H1 (cell line): ENCODE measurements at places on chromosomes 13 and 19. TPM values are rescaled to one million over a fixed set of nuclear protein-coding genes. Genes with fewer than 3 reads are reported as not detected.

- peak; percentile 50 for DNase-seq
Observed at GRCh38 chr13:110254751-110255553, 52.0 kb downstream of the COL4A1 start.

DNA sequence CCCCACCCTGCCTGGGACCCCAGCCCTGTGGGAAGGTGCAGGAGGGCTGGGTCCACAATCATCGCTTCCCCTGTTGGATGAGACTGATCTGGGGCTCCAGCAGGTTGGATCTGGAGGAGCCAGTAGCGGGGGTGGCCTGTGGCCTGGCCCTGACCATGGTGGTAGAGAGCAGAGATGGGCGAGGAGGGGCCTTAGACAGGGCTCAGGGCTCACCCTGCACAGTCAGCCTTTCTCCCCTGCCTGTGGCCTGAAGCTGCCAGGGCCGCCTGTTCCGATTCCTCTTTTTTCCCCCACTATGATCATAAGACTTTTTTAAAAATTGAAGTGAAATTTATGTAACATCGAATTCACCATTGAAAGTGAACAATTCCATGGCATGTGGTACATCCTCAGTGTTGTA lies 18.2 kb downstream of the SIN3B start:
- DNase-seq = no peak

PCDH17 gene
- 0.60 and 0.67 TPM in 2 replicates for total RNA-seq

- DNase-seq = no peak
Observed at GRCh38 chr13:78816592-78816991, 157.6 kb upstream of the OBI1 start.

DLL3 gene
- total RNA-seq = 11.3 and 12.2 TPM in 2 replicates

DNA sequence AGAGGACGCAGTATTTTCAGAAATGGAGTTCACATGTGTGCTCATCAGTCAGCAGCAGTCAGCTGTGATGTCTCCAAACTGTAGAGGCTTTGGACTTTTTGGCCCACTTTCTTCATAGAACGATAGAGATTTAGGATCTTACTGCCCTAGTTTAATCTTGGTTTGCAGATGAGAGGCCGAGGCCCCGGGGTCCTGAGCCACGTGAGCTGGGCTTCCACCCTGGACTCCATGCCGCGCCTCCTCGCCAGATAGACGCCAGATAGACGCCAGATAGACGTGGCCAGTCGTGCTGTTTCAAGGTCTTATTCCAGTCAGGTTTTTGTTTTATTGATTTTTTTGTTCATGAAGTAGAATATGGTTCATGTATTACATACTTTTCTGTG lies 11.7 kb upstream of the MCF2L start:
- no peak for DNase-seq

- DNase-seq = no peak
Observed at GRCh38 chr13:61873717-61874116, 458.1 kb upstream of the PCDH20 start.

DNA sequence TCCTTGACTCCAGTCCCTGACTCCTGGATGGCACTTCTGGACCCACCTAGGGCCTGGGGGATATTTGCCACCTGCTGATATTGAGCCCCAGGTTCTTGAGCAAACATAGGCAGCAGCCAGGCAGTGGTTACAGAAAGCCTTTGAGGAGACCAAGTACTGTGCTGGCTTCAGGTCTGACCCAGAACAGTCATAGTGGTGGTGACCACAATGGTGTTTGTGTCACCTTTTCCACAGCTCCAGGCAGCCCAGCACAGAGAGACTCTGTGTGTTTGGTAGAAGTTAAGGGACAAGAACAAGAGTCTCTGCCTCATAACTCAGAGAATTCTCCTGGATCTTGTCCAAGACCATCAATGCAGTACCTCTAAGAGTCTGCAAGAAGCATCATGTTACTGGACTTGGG lies 14.6 kb upstream of the CLC start:
- no peak for DNase-seq

GRCh38 chr19:13689085-13689484 lies 75.2 kb upstream of the MRI1 start:
- no peak for DNase-seq

DNA sequence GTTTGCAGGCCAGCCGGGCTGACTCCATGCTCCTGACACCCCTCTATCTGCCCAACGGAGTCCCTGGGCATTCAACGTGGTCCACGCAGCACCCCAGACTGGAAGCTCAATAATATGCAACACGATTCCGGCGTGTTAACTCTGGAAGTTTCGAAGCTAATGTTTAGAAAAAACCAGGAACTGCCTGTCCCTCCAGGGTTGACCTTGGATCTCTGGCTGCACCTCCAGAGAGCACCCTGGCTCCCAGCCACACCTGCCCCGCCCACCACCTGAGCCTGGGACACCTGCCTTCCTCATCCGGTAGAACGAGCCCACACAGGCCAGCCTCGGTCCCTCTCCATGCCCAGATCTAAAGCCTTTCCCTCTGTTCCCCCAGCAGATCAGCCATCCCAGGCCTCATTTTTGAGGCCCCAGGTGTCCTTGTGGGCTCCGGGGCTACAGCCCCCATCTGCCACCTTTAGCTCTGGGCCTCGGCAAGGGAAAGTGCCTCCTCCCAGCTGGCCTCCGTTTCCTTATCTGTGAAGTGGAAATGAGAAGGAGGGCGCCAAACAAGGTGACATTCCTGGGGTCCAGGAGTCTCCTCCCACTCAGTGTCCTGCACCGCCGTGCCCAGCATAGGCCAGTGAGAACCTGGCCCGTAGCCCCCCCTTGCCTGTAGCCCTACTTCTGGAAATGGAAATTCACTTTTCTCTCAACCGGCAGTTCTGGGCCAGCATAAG lies 38.7 kb downstream of the KLF2 start:
- no peak for DNase-seq

RASA3 gene
- total RNA-seq = 21.9 TPM in 2 replicates

DNA sequence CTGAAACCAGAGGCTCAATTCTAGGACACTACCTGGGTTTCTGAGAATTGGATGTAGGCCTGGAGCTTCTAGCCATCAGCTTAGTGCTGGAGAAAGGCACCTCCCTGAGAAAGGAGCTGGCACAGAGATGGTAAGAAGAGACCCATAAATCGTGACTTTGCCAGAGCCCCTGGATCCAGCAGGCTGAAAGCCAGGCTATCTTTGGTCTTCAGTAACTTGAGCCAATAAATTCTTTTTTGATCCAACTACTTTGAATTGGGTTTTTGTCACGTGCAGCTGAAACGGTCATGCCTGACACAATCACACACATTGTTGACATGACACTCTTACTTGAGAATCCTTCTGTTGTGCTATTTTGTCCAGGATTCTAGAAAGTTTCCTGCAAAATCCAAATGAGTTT lies 103.4 kb downstream of the LHFPL6 start:
- no peak for DNase-seq

NDUFA11 gene
- total RNA-seq = 205 and 206 TPM in 2 replicates

RXFP2 gene
- not detected in 2 replicates for total RNA-seq

DNA sequence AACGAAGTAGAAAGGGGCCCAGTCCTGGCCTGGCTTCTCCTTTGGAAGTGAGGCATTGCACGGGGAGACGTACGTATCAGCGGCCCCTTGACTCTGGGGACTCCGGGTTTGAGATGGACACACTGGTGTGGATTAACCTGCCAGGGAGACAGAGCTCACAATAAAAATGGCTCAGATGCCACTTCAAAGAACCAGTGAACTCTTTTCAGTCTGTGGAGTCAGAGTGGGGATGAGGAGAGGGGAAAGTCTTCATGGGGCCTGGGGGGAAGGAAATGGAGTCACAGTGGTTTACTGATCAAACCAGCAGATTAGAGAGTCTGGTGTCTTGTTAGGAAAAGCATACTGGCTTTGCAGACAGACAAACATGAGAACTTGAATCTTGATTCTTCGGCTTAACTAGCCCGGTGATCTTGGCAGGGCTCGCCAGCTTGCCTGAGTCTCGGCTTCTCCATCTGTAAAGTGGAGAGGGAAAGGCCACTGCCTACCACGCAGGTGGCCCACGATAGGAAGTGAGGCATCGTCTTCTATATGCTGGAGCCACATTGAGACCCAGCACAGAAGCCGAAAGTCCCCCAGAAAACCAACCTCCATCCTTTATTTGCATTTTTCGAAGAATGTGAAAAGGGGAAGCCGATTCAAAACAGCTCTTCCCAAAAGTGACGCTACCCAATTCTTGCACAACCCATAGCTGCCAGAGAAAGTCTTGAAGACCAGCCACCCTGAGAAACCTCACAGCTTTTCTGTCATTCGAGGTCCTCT lies at the start of gene FFAR1:
Gene FFAR1, plus strand, starts transcription at position 732 of the 759 bp plus-strand sequence. CDS start 3,650 bp downstream, outside the sequence.
- no peak for DNase-seq

KIR3DL1 gene
- not detected in 2 replicates for total RNA-seq

KLK6 gene
- 0.55 and 0.69 TPM in 2 replicates for total RNA-seq

DNA sequence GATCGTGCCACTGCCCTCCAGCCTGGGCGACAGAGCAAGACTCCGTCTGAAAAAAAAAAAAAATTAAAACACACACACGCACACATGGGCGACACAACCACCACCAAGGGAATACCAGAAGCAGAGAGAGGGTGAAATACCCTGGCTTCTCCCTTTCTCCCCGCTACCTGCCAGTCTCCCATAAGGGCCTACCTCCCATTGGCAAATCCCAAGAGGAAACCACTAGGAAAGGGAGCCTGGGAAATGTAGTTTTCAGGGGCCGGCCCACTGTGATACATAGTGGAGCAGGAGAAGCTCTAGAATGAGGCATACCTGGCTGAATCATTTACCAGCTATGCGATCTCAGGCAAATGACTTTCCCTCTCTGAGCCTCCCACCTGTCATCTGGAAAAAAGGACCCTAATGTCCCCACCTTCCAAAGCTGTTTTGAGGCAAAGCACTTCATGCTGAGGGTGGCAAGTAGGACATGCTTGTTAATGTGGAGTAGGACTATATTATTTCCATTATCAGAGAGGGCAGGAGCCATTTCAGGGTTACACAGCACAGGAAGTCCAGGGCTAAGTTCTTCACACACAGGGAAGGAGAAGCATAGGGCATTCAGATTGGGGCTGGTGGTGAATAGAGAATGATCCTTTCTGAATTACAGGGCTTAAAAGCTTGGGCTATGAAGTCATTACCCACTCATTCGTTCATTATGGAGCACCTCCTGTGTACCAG lies 14.3 kb upstream of the HNRNPUL1 start:
- no peak for DNase-seq

DNA sequence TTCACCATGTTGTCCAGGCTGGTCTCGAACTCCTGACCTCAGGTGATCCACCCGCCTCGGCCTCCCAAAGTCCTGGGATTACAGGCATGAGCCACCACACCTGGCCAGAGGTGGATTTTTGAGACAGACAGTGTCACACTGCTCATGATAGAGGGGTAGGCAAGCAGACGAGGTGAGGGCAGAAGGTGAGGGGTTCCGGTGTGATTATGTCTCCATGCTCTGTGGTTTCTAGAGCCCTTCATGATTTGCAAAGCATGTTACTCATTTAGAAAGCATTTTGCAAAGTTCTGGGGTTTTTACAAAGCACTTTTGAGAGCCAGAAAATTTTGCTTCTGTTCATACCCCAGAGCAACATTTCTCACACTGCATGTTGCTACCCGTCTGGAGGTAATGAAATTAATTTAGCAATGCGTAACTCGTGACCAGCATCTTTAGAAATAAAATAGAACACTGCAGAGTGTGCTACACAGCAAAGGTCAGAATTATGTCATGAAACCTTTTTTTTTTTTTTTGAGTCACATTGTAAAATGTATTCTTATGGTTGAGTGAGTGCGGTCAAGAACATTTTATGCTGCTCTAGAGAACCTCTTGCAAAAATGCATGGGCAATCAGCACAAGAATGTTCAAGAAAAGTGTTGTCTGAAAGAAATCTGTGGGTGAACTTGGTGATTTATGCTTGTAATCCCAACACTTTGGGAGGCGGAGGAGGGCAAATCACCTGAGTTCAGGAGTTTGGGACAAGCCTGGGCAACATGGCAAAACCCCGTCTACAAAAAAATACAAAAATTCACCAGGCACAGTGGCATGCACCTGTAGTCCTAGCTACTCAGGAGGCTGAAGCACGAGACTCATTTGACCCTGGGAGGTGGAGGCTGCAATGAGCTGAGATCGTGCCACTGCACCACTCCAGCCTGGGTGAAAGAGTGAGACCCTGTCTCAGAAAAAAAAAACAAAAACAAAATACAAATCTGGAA lies 58.0 kb downstream of the MAP4K1 start:
- DNase-seq = no peak

GRCh38 chr19:38061294-38061693 lies 154.3 kb downstream of the SIPA1L3 start:
- no peak for DNase-seq

- DNase-seq = no peak
Observed at GRCh38 chr19:3668331-3669081, 31.8 kb downstream of the PIP5K1C start.

GJB2 gene
- 0.17 and 0.20 TPM in 2 replicates for total RNA-seq

DNA sequence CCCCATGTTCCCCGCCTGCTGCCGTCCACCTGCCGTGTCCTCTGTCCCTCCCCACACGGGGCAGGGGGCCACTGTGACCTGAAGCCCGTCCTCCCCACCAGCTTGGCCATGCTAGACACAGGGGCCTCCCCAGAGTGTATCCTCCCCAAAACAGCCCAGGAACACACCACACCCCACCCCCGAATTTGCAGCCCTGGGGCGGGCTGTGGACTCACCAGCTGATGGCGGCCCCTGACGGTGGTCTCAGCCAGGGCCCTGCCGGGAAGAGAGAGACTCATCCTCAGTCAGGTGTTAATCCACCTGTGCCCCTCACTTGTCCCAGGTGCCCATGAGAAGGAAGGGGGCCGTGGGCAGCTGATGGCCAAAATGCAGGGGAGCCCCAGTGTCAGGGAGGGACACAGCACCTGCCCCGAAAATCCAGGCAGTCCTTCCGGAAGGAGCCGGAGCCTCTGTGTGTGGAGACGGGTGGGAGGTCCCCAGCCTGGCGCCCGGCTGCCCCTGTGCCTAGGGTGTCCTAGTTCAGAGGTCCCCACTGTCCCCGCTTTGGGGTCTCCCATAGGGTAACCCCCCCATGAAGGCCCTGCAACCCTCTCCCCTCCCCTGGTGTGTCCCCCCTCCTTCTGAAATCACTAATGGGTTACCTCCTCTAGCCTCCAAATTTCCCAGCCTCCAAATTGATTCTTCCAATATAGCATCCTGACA lies 39.3 kb upstream of the TCF3 start:
- DNase-seq = no peak
